ENCODE measurements at places on chromosomes 3 and 15.

- DNase-seq, result no peak
These were observed 461.8 kb downstream of the RAP2B start for GRCh38 chr3:153623834-153624233.

DNA sequence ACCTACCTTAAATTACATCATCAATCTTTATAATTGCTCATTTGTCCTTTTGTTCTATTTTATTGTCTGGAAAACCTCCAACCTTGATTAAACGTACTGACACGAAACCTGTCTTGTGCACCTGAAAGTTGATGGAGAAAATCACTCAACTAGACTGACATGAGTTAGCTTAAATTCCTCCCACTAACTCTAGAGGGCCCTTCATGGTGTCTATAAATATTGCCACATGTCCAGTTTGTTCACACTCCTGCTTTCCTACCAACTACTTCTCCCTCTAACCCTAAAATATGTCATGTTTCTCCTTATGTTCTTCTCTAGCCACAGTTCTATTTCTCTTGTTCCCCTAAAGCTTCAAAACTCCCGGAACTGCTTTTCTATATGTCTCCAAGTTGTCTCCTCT is 59.8 kb upstream of the SGO1 start:
- no peak for DNase-seq

DNA sequence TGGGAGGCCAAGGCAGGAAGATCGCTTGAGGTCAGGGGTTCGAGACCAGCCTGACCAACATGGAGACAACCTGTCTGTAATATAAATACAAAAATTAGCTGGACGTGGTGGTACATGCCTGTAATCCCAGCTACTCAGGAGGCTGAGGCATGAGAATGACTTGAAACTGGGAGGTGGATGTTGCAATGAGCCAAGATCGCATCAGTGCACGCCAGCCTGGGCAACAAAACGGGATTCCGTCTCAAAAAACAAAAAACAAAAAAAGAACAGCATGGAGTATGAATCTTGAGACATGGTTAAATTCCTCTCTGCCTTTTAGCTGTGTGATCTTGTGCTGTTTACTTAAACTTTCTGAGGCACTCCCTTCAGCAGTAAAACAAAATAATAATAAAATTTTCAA is 244.9 kb downstream of the FGF12 start:
- DNase-seq, result peak; percentile 2

GRCh38 chr3:18087988-18088387 is 337.2 kb downstream of the SATB1 start:
- DNase-seq, result no peak

DNA sequence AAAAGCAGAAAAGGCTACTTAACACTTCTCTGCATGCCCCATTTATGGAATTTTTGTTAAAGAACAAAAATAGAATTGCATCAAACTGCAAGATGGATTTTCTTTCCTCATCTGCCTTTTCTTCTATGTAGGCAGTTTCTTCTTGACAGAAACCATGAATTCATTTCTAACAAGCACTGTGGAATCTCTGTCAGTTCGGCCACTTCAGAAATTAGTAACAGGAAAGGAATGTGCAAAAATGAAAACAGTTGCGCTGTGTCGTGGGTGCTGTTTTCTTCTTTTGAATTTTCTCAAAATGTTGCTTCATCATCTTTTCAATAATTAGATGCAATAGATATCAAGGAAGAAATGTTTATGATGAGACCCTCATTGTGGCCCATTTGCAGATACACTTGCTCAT is 151.6 kb downstream of the FOXB1 start:
- DNase-seq, result peak; percentile 61
